ENCODE measurements at places on chromosomes 2 and 18.

DNA sequence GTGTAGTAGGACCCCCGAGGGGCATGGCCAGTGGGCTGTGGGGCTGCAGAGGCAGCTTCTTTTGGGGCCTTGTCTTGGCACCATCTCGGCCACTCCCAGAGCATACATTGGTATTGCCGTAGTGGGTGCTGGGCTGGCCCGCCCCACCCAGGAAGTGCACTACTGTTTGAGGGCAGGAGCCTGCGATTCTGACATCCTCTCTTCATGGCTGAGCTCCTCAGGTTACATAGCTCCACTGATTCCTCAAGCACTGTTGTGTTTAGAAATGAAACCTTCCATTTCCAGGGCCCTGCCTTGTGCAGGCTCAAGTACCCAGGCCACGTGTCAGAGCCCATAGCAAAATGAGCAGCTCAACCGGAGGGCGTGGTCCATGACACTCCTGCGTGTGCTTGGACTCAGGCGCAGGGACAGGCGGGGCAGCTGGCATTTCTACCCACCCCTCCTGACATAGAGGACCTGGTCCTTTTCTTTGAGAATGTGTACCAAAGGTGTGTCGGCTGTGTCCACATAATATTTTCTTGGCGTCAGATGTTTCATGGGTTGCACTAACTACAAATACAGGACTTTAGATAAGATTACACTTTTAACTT, 67.9 kb downstream of the DGKD start:
- DNase-seq: peak; percentile 55

- DNase-seq: no peak
Observed at GRCh38 chr18:51537487-51537886, 340.0 kb upstream of the MEX3C start.

DNA sequence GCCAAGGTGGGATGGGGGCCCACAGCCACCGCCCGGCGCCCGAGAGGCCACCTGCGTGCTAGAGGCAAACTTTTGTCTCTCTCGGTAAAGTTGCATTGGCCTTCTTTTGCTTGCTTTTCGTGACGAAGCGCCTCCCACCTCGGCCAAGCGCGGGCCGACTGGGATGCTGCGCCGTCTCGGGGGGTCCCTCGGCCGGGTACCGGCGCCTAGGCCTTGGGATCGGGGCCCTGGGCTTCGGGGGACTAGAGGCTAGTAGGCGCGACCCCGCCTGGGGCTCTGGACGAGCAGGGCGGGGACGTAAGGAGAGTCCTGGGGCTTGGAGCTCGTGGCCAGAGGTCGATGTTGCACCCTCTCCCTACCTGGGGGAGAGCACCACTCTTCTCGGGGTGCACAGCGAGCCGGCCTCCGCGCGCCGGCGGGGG, 545 bp downstream of the GLI2 start:
- peak; percentile 35 for DNase-seq

- no peak for DNase-seq
Observed at GRCh38 chr2:240129311-240129710, 6.8 kb downstream of the COPS9 start.

DNA sequence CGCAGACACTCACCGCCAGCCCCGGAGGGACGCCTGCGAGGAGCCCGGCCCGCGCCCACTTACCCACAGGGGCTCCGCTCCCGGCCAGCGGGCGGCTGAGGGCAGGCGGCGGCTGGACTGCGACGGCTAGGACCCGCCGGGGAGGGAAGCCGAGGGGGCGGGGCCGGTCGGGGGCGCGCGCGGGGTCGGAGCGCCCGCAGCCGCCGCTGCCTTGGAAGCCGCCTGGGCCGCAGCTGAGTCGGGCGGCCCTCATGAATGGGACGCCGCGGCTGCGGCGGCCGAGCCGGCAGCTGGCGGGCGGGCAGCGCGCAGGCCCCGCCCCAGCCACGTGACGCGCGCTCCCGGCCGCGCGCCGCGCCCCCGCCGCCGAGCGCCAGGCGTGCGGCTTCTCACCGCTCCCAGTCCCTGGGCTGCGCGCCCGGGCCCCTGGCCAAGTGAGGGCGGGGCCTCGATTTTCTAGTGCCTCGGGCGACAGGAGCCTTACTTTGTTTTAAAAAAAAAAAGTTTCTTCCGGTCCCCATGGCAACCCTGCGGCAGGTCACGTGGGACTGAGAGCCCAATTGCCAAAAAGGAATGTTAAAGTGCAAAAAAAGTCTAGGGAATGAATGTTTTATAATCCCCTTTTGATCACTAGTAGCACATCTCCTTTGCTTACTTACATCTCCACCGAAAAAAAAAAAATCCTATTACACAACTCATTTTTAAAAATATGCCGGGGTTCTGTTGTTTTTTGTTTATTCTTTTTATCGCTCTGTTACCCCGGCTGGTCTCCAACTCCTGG, at the start of gene LPIN2:
TSS of gene LPIN2 (minus strand) at position 121 of the 781 bp plus-strand sequence. CDS start 52,304 bp downstream, outside the sequence.
- peak; percentile 93 for DNase-seq

DNA sequence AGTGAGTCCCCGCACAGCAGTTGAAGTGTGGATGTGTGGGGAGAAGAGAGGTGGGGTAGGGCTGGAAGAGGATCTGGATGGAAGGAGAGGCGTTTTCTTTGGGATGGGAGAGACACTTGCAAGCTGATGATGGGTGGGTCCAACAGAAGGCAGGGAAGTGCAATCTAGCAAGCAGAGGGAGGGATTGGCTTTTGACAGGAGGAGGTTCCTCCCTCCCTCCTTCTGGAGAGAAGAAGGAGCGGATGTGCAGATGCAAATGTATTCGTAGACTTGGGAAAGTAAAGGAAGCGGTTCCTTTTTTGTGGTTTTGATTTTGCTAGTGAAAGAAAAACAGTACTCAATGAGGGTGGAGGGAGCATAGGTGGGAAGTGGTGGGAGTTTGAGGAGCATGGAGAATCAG, 48.9 kb downstream of the LAMA3 start:
- no peak for DNase-seq

DNA sequence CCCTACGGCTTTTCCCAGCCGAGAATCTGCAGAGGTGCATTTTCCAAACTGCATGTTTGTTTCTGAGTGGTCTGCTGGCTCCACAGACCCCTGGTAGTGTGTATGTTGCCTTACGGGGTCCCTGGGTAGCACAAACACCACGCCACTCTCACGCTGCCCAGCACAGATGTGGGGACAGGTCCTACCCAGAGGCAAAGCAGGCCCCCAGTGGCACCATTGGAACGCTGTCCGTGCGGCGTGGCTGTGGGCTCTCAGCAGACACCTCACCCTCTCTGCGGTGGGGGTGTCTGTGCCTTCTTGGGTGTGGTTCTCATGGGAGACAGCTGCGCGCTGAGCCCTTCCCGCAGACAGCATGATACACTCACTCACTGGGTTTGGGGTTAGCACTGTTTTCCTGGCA, 137.4 kb downstream of the NFATC1 start:
- DNase-seq: no peak

- no peak for DNase-seq
Observed at GRCh38 chr18:46688853-46689525, 32.0 kb upstream of the LOXHD1 start.

DNA sequence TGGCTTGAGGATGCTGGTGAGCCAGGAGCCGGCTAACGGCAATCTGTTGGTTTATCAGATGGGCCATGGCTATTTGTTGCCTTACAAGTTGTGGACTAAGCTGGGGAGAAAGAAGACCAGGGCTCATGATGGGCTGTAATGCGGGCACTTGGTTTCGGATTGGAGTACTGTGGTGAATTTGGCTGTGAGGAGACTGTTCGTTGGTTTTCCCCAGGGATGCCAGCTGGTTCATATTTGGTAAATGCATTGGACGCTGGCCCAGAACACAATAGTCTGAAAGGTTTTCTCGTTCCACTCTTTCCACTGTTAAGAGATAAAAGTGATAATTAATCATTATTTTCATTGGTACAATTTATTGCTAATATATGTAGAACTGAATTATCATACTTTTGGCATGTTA, 108.9 kb downstream of the SATB2 start:
- no peak for DNase-seq

DNA sequence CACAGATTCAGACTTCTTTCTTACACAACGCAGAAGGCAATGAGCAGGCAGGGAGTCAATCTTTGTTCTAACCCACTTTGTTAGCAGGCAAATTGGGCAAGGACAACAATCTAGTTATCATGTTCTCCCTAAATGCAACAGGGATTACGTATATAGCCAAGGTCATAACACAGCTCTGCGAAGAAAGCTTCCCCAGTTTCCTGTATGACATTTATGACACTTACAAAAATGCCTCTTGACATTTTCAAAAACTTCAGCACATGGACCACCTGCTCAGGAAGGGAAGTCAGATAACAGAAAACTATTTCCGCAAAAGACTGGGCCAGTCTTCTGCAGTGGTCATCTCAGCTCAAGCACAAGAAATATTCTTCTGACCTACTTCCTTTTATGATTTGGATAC, 106.1 kb downstream of the IRS1 start:
- no peak for DNase-seq

DNA sequence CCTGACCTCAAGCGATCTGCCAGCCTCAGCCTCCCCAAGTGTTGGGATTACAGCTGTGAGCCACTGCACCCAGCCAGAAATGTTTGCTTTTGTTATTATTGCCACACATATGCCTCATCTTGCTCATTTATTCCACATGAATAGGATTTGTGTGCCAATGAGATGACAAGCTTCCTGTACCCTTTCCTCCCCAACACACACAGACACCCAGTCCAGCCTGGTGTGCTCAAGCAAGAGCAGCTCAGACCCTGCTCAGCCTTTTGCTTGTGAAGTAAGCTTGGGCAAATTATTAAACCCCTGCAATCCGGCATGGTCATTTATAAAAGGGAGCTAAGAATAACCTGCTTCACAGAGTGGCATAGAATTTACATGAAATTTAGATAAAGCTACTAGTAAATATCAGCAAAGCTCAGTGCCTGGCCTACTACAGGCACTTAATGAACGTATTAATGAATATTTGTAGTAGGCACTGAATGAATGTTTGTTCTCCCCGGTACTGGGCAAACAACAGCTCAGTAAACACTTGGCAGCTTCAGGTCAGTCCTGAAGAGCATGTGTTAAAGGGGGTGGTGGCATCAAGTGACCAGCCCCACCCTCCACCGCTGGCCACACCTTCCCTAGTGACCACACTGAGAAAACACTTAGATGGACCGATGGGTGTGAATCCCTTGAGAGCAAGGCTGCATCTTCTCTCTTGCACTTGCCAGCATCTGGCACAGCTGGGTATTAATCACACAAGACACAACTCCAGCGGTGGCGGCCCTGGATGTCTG, 280.2 kb downstream of the SRBD1 start:
- no peak for DNase-seq

DNA sequence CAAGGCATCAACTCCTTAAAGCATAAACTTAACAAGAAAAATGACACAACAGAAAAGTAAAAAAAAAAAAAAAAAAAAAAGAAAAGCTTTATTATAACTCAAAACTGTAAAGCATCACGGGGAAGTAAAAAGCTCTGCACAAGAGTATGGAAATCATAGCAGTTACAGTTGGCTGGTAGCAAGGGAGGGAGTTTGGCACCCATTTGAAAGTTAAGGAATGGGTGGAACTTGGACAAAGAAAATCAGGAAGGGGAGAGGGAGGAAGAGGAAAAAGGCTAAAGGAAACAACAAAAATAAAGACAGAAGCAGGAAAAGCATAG, 8.6 kb downstream of the KLF7 start:
- DNase-seq: no peak

DNA sequence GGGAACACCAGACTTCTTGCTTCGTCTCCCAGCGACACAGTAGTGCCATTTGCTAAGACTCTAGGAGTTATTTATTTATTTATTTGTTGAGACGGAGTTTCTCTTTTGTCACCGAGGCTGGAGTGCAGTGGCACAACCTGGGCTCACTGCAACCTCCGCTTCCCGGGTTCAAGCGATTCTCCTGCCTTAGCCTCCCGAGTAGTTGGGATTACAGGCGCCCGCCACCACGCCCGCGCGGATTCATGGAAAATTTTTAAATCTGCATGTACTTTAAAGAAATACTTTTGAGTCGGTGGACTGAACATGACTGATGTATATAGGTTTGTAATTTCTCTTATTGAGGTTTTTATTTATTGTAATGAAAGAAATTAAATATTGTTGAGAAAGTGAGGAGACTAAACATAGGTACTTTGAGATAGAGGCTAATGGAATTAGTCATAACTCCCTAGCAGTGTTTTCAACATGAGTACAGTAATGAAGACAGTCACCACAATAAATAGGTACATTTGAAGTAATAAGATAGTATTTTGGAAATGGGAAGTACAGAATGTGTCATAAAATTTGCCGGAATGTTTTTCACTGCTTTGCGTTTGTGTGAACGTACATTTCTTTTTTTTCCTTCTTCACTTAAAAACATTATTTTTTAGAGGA, 983 bp downstream of the MTX2 start:
- no peak for DNase-seq

DNA sequence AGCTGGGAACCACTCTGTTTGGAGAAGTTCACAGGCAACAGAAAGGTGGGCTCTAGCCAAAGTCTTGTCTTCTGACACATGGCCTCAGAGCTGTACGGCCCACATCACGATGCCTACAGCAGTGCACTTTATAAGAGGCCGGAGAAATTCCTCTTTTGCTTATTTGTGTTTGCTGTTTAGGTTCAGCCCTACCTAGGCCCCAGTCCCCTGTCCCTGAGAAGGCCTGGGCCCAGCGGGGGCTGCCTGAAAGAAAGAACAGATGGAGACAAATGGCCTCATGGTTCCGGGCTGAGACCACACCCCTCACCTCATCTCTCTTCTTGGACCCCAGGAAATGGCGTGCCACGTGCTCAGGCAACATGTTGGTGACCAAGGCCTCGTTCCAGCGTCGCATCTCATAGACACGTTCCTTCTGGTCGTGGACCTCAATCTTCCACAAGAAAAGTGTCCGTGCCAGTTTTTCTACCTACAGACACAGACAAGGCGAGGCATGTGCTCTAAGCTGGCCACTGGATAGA, 30.9 kb downstream of the CENPO start:
- no peak for DNase-seq

- DNase-seq: no peak
Observed at GRCh38 chr18:74791501-74792194, 194.0 kb downstream of the ZNF407 start.

All from CD8-positive, alpha-beta T cell (primary cell).